ENCODE measurements at places on chromosomes 2 and 18.

DNA sequence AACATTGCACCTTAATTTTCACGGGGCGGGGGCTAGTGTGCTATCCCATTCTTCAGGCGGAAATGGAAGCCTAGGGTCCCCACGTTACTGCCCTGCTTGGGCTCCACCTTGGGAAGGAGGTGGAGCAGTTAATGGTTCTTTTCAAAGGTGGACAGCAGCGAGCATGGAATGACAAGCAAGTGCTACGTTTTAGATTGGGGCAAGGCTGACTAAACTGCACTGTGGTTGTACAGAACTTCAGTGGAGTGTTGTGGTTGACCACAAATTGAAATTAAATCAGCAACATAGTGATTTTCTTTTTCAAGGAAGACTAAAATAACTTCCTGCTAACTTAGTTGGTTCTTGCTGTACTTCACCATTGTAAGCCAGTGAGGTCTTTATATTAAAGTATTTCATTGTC lies 47.0 kb downstream of the CHRNA1 start:
- DNase-seq = no peak

GRCh38 chr2:217363470-217363869 lies 503.6 kb upstream of the TNP1 start:
- DNase-seq = no peak

GRCh38 chr2:234954551-234954992 lies 2.8 kb downstream of the SH3BP4 start:
- DNase-seq = no peak

DNA sequence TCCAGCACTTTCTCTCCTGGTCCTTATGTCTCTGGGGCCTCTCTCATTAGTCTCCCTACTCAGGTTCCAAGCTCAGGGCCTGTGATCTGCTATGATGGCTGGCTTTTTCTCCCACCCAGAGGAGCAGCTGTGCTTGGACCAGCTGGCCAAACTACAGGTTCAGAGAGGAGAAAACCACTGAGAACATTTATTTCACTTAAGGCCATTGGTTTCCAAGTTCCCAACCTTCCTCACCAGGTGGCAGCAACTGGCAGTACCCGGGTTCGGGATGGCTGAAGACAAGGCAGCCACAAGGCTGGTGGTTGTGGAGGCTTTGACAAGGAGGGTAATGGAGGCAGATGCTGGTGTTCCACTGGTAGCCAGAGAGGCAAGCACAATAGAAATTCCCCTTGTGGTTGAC lies 29.9 kb upstream of the SELENOI start:
- DNase-seq = no peak

GRCh38 chr18:40108596-40108995 lies 1846.4 kb upstream of the PIK3C3 start:
- DNase-seq = no peak

- no peak for DNase-seq
These were observed 498.5 kb downstream of the DPP10 start for GRCh38 chr2:114940785-114941458.

GRCh38 chr2:164178835-164179465 lies 442.3 kb downstream of the GRB14 start:
- DNase-seq = no peak

DNA sequence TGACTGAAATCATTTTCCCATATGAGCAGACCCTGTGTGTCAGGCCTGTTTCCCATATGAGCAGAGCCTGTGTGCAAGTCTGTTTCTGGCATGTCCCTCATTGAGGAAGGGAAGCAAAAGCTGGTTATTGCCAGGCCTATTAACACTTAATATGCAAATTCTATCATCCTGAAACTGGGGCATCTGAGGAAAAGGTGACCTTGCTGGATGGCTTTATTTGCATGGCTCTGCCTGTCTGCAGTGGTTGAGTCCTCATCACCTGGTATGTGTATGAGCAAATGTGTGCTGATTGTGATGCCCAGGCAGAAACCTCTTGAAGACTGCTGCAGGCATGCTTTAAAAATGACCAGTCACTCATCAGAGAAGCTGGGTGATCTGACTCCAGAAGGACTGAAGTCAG lies 31.2 kb downstream of the EIF4E2 start:
- DNase-seq = no peak

DNA sequence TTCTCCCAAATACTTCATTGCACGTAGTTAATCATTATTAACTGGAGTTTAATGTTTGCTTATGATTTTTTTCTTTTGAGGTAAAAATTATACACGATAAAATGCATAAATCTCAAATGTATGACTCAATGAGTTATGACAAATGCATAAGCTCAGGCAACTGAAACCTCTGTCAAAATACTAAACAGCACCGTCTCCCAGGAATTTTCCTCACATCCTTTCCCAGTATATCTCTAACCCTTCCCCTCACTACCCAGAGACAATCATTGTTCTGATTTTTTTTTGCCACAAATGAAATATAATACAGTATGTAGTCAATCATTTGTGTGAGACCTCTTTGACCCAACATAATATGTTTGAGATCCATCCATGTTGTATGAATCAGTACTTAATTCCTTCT lies 606.5 kb downstream of the CPS1 start:
- DNase-seq = no peak

GRCh38 chr2:178441426-178441825 lies 9.5 kb downstream of the PRKRA start:
- DNase-seq = no peak

- no peak for DNase-seq
These were observed 36.0 kb upstream of the ASAP2 start for GRCh38 chr2:9170458-9171130.

- no peak for DNase-seq
These were observed 710 bp downstream of the LMAN2L start for GRCh38 chr2:96739076-96739632.

- peak; percentile 72 for DNase-seq
These were observed 244.1 kb downstream of the NCKAP5 start for GRCh38 chr2:133324150-133324561.

- DNase-seq = no peak
These were observed 954 bp downstream of the RAPGEF4 start for GRCh38 chr2:172736424-172737174.

DNA sequence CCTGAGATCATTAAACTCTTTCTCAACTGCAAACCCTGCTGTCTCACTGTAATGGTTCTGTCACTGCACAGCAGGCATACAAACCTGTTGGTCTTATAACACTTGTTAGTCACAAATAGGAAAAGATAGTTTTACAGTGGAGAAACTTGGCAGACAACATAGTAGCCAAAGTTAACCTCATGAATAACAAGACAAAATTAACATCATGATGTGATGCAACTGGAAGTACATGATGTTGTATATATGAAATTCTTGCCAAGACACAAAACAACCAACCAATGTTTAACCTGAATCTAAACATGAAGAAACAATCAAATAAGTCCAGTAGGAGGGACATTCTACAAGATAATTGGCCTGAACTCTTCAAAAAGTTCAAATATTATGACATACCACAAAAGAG lies 189.3 kb downstream of the RNF152 start:
- peak; percentile 83 for DNase-seq

GRCh38 chr2:175205523-175205922 lies 24.0 kb upstream of the ATP5MC3 start:
- DNase-seq = no peak

DNA sequence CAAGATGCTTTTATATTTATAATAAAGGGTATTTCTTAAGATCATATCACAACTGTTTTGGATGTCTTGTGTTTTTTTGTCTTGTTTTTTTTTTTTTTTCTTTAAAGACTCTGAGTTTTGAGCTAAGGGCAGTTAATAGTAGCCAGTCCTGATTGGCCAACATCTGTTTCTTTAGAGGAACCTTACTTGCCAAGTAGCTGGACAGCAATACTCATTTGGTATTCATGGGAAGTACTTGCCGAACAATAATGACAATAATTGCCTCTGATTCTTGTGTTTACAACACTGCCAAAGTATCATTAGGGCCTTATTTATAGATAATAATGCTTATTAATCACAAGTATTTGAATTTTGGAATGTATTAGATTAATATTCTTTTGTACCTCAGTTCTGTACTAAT lies 17.1 kb upstream of the POU3F3 start:
- no peak for DNase-seq

DNA sequence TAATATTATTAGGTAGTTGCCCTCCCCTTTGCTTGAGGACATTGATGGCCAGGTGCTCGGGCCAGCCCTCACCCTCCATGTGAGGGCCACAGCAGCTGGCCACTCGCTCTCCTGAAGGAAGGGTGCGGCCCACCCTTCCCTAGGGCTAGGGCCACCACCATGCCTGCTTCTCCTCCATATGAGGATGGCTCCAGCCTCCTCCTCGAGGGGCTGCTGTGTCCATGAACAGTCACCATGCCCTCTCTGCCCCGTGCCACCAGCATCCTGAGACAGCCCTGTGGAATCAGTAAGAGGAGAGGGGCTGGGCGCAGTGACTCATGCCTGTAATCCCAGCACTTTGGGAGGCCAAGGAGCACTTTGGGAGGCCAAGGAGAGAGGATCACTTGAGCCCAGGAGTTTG lies 2.4 kb downstream of the GPR17 start:
- no peak for DNase-seq

DNA sequence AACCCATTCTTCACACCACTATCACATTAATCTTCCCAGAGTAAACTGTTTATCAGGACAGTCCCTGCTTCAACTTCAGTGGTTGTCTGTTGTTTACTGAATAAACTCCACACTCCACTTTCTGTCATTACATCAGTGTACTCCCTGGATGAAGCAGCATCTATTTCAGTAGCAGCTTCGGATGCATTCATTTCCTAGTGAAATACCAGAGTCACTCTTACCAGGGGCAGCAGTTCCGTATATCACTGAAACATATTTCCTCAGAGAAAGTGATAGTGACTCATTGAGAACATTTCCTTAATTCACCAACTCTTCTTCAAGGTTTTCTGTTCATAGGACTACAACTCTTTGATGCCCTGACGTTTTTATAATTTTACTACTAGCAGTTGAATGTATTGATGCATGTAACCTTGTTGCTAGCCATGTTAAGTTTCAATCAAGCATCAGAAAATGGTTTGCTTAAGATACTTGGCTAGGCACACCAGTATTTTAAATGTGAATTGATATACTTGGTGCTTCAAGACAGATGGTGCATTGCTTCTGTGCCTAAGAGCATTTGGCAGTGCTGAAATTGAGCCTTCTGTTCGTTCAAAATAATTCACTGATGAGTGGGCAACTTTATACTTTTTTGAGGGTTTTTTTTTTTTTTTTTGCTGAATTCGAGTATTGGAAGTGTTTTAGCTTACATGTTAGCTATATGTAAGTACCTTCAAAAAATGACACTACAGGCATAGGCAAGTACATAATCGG lies 92.3 kb downstream of the UBE2E3 start:
- no peak for DNase-seq

DNA sequence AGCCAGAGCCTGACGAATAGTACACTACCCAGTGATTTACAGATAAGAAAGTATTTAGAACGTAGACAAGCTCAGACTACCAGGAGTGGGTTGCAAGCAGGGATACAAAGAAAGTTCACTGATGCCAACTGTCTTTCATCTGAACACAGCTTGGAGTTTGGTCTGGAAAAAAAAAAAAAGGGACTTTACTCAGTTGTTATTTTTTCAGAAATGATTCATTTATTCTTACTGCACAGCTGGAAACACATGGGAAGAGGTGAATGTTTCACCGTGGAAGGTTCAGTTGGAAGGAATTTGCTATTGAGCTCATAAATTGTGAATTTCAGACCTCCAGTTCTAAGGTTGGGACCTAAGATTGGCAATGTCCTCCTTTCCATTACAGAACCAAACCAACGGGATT lies 259.7 kb downstream of the ETAA1 start:
- peak; percentile 32 for DNase-seq

DNA sequence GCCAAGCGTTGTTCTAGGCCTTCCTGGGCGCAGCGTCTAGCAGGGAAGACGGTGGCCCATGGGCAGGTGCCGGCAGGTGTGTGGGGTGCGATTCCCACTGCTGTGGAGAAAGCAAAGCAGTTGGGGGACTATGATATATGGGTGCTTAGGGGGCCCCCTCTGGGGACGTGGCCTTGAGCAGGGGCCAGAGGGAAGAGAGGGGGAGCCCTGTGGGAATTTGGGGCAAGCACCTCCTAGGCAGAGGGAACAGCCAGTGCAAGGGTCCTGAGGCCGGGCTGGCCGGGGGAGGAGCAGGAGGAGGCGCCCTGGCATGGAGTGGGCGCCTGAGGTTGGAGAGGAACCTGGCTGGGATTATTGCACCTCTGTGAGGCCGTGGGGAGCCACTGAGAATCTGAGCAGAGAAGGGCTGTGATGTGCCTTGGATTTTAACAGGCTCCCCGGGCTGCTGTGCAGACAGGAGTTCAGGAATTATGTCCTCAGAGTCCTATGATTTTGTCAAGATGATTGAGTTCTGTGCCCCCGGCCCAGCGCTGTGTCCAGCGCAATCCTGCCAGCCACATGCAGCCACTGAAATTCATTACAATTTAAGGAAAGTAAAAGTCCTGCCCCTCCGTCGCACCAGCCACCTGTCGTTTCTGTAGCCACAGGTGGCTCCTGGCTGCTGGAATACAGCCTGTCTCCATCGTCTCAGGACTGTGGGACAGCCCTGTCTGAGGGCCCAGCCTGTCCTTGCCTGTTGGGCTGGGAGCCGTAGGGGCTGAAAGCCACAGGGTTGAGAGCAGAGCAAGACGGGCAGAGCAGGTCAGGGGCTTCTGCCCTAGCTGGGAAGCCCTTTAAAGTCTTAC lies 9.1 kb upstream of the KLHL30 start:
- no peak for DNase-seq

DNA sequence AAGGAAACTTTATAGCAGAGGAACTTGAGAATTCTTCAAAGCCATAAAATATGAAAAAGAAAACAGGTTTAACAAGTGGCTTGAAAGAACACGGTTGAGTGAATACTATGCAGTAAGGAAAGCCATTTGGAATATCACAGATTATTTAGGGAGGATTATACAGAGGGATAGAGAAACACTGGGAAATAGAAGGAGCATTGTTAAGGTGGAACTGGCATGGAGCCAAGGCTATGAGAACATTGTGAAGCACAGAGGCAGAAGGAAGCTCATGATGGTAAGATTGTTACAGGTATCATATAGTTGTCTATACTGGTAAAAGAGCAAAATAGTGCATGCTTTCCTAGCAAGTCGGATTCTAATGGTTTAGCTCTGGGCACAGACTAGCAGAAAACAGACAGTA lies 87.1 kb downstream of the SS18 start:
- no peak for DNase-seq

- no peak for DNase-seq
These were observed 68.0 kb downstream of the SERPINB8 start for GRCh38 chr18:64037812-64038414.

- no peak for DNase-seq
These were observed 223.4 kb downstream of the CCDC102B start for GRCh38 chr18:69021211-69021805.

Measured in AG04450 (cell line).